GM18507 (cell line): ENCODE measurements at places on chromosomes 6 and 20.

DNA sequence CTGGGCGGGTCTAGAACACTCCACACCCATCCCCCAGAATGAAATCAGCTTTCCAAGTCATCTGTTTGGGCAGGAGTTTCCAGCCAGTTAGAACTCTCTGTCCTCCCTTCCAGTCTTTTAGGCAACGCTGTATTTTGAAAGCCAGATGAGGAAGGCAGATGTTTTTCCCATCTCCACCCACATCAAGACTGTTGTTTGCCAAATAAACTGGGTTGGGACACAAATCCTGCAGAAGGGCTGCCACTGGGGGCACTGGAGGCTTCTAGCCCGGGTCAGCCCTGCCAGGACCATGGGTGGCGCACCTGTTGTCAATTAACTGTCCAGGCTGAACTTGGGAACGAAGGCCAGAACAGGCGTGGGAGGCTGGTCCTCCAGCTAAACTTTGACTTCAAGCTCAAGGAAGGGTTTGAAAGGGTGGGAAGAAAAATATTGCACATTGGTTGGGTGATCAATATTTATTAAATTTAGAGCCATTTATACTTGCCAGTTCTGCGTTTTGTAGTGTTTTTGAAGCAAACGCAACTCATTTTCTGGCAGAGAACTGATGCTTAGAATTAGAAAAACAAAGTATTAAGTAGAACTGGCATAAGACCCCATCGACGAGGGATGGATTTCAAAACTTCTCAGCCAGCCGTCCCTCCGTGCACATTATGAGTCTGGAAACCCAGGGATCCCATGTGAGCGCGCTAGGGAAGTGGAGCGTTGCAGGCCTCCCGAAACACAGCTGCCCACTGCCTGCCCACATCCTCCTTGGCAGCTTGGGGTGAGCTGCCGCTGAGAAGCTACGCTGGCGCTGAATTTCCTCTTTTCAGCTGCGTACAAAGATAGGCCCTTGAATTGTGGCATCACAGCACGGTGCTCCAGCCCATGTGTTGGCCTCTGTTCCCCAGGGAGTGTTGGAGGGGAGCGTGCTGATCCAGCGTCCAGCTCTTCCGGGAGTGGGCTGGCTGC is 297.4 kb downstream of the QKI start:
- peak; percentile 26 for DNase-seq

DNA sequence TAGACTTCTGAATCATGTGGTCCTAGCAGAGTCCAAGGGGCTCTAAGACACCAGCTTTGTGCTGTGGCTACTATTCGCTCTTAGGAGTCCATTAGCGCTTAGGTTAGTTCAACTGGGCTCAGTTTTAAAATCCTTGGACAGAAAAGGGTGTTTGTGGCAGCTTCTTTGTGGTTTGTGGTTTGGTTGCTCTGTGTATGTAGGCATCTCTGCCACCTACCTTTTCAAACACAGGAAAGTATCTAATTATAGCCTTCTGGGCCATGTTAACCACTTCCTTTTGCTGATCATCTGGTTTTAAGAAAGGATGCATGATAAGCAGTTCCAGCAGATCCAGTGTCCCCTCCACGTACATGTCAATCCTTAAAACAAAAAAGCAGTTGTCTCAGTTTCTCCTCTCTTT is 10.8 kb downstream of the GSTA4 start:
- no peak for DNase-seq

DNA sequence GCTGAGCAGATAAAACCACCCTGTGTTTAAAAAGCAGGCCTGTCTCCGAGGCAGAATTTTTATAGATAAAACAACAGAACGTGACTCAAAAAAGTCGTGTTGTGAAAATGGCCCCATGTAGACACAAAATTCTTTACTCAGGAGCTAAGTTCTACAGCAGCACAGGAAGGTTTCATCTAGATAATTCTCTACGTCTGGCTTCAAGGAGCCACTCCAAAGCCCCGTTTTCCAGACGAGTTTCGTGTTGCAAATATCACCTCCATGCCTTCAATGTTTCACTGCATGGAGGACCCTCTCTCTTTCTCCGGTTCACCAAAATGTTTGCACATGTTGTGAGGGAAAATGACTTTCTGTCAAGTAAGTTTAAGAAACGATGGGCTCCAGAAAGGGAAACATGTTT is 12.0 kb upstream of the BMP7 start:
- no peak for DNase-seq

- DNase-seq: no peak
Observed at GRCh38 chr6:96899019-96899418, 1.3 kb upstream of the NDUFAF4 start.

DNA sequence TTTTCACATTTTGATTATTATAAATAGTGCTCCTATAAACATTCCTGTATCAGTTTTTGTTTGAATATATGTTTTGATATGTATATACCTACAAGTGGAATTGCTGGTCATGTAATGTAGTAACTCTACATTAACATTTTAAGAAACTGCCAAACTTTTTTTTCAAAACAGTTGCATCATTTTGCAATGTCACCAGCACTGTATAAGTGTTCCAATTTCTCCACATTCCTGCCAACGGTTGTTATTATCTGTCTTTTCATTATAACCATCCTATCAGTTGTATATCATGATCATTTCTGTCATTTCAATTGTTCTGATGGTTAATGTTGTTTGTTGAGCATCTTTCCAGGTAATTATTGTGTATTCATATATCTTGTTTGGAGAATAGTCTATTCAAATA is 44.8 kb upstream of the SAMD5 start:
- no peak for DNase-seq

- no peak for DNase-seq
Observed at GRCh38 chr6:64520050-64520449, 884.4 kb downstream of the PHF3 start.

GRCh38 chr6:169959136-169960002 is 207.9 kb downstream of the ERMARD start:
- no peak for DNase-seq

DNA sequence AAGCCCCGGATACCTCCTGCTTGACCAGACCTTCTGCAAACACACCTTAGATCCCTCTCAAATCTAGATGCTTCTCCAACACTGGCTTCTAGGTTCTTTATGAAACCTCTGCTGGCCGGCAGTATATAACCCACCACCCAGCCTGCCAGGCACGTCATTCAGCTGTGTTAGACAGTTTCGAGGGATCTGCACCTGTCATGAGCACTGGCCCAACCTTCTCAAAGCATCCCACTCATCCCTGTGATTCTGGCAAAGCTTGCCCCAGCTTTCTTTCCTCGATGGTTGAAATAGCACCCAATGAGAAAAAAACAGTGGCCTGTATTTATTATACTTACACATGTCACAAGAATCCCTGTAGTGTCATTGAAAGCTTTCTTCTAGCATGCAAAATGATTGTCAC is 157.8 kb downstream of the MTHFD1L start:
- no peak for DNase-seq

DNA sequence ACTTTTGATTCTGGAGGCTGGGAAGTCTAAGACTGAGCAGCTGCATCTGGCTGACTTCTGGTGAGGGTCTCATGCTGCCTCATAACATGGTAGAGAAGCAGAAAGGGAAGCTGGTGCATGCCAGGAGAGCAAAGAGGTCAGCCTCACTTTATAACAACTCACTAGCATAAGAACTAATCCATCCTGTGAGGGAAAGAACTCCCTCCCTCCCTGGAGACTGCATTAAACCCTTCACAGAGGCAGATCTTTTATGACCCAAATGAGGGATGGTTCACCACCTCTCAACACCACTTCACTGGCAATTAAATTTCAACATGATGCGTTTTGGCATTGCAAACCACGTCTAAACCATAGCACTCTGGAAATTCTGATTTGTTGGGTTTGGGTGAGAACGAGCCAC is 33.9 kb downstream of the STXBP5 start:
- no peak for DNase-seq

DNA sequence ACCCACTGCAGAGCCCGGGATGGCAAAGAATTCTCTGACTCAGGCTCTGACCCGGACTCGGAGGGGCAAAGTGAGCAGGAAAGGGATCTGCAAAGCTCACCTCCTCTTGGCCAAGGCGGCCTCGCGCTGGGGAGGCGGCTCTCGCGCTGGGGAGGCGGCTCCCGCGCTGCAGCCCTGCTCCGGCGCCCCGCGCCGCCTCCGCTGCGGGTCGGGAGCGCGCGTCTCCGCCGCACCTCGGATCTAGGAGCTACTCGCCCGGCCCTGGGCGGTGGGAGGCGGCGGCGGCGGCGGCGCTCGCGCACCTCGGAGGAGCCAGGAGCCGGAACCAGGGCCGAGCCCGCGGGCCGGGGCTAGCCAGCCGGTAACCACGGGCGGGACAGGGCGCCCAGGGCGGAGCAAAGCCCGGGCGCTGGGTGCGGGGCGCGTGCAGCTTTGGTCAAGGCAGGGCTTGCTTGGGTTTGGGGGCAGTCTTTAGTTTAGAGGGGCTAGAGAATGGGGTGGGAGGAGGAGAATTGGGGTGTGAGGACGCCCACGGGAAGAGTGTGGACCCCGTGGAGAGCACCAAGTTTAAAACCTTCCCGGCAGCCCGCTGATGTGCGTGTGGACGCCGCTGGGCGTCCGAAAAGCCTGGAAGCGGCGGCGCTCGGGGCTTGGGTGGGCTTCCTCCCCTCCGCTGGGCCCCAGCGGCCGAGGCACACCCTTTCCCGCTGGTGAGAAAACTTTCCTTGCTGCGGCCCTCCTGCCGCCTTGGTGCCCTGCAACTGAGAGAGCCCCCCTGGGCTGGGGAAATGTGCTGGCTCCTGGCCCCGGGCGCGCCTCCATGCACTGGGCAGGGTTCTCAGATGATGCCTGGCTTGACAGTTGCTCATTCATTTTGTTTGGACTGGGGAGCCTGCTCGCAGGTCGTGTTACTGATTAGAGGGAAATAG is at the start of gene MRAP2:
TSS of gene MRAP2 (plus strand) at position 250 of the 929 bp plus-strand sequence. CDS start 21,547 bp downstream, outside the sequence.
- DNase-seq: no peak
